ENCODE measurements at places on chromosomes 3 and 15.

DNA sequence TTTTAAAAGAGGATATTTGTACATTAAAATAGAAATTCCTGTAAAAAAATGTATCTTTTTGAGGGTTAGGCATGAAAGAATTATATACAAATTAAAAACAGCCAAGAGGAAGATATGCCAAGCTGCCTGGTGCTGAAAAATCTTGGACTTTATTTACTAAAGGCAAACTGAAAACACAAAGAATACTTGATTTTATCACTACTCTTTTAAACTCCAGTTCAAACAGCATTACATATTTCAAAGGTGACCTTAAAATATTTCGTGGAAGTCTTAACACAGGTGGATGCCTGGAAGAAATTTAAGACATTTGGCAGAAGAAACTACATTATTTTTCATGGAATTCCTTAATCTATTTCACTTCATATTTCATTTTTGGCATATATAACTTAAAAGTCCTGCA lies 101.1 kb upstream of the SLC2A2 start:
- no peak for DNase-seq

- DNase-seq = no peak
Observed at GRCh38 chr15:34271493-34271892, 46.7 kb downstream of the EMC4 start.

GRCh38 chr3:148866261-148866660 lies 1.2 kb downstream of the CPA3 start:
- DNase-seq = no peak

DNA sequence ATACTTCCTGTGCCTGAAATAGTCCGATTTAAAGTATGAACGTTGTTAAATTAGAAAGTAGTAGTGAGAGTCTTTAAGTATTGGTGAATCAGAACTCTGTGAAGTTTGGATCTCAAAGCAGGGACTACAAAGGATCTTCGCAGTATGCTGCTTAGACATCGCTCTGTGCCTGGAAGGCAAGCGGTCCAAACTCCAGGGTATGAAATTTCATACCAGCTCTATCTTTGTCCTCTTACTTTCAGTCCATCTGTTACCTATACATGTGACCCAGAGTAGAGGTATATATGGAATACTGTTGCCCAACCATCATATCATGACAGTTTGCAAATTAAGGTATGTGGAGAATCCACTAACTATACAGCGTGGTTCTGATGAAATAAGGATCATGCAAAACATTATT lies 34.5 kb downstream of the VPS8 start:
- no peak for DNase-seq

DNA sequence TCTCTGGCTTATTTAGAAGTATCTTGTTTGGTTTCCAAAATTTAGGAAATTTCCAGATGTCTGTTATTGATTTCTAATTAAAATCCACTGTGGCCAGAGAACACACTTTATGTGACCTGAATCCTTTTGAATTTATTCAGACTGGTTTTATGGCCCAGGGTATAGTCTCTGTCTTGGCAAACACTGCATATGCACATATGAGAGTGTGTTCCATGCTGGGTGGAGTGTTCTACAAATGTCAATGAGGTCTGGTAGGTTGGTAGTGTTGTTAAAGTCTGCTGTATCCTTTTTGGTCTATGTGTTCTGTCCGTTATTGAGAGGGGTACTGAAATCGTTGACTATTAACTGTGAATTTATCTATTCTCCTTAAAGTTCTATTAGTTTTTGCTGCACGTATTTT lies 30.2 kb downstream of the PGPEP1L start:
- no peak for DNase-seq

GRCh38 chr15:80689716-80690115 lies 5.4 kb upstream of the ABHD17C start:
- no peak for DNase-seq

DNA sequence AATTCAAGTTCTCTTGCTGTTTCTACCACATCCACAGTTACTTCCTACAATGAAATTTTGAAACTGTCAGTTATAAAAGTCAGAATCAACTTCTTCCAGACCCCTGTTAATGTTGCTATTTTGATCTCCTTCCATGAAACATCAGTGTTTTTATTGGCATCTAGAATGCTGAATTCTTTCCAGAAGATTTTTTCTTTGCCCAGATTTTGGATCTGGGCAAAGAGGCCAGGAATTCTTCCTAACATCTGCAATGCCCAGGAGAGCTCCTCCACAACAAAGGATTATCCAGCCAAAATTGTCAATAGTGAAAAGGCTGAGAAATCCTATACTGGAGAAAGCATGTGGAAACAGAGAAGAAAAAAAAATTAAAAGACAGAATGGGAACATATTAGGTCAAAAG lies 75.5 kb downstream of the SERPINI1 start:
- DNase-seq = no peak

DNA sequence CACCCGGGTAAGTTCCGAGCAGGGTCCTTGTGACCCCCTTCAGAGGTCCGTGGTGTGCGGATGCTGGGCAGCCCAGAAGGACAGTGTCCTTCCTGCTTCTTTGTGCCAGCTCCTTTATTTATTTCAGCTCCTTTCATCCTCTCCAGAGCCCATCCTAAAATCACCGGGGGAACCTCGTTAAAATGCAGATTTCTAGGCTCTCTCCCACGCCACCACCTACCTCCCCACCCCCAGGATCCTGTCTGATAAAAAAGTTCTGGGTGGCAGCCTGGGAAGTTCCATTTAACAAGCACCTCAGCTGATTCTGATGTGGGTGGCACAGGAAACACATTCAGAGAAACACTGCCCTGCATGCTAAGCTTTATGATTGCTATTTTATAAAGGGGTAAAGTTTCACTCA lies 12.5 kb upstream of the IGF1R start:
- DNase-seq = no peak

- DNase-seq = no peak
Observed at GRCh38 chr3:8678751-8679150, 34.2 kb upstream of the SSUH2 start.

DNA sequence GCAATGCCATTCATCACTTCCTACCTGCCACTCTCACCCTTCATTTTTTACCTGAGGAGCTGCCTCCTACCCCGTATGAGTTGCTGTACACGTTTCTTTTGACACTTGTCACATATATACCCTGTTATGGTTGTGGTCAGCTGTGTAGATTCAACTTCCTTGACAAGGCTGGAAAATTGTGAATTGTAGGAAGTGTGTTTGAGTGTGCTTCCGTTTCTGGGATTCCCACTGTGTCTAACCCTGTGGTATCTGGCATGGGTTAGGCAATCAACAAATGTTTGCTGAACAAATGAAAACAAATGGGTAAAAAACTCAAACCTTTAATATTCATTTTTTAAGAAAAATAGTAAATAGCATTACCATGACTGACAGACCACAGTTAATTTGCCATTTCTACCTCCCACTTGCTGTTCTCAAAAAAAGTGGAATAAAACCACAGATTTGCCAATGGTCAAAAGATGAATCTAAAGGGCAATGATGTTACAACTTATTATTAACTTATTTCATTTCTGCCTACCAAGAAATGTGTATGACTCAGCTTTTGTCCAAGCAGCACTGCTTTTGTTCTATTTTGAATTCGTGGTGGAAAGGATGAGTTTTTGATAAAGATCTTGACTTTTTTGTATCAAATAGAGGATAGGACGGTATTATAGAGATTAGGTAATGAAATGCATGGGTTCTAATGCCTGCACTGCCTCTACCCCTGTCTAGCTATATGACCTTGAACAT lies 404.6 kb downstream of the LPP start:
- no peak for DNase-seq

DNA sequence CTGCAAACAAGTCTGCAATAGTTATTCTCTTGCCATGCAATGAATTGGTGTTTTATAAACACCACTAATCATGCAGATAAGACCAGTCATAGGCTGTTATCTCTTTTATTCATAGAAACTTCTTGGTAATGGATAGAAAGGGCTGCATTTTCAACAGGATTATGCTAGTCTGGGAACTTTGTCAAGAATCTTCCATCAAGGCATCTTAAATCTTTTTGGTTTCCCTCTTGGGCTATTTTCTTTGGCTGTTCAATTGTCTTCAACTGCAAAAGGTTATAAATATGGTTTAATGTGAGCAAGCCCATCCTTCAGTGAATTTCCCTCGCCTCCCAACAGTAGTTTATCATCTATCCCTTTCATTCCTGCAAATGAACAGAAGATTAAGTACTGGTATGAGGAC lies 59.0 kb upstream of the MINAR1 start:
- no peak for DNase-seq

DNA sequence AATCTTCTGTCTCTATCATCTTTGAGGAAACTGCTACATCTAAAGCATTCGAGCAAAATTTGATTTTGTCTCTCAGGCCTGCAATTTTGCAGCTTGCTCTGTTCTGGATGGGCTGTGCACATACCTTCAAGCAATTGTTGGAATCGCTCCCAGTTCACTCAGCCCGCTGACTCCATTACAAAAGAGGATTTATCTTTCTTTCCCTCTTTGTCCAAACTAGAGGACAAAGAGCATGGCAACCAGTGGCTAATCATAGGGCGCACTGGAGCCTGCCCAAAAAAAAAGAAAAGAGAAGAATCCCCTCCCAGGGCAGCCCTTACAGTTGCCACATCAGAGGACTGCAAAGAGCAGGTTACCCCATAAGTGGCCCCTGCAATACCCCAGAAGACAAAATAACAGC lies 49.0 kb upstream of the DUT start:
- DNase-seq = no peak

- DNase-seq = no peak
Observed at GRCh38 chr15:81843226-81843625, 202.6 kb downstream of the MEX3B start.

GRCh38 chr3:182284793-182285192 lies 508.5 kb upstream of the ATP11B start:
- DNase-seq = no peak

DNA sequence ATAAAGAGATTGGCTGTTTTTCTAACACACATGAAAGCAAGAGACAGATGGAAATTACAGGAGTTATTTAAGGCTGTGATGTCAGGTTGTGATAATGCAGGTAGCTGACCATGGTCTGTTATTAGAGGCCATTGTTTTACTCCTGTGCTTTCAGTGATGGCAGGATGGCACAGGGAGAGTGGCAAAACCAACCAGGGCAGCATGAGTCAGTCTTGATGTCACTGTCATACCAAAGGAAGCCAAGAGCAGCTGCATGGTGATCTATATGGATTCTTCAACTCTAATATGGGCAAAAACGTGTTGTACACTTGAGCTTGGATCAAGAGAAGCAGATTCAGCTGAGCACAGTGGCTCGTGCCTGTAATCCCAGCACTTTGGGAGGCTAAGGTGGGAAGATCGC lies 91.8 kb upstream of the LMOD3 start:
- no peak for DNase-seq

- DNase-seq = no peak
Observed at GRCh38 chr3:88704338-88704737, 403.1 kb upstream of the EPHA3 start.

DNA sequence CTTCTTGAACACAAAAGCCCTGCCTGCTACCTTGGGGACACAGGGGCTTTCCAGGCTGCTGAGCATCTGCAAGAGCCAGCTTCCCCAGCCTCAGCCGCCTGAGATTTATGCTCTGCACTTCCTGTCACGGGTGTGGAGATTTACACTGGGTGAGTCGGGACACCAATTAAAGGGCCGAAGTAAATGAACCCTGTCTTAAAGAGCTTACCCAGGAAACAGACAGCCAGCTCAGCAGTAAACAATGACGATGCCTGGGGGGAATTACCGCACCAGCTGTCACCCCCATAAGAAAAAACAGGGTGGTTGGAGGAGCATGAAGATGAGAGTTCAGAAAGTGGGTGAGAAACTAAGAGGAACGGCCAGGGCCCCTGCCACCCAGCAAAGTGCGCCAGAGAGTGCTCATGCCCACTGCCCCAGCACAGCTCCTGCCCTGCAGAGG lies 37.5 kb upstream of the IQSEC1 start:
- DNase-seq = peak; percentile 79

DNA sequence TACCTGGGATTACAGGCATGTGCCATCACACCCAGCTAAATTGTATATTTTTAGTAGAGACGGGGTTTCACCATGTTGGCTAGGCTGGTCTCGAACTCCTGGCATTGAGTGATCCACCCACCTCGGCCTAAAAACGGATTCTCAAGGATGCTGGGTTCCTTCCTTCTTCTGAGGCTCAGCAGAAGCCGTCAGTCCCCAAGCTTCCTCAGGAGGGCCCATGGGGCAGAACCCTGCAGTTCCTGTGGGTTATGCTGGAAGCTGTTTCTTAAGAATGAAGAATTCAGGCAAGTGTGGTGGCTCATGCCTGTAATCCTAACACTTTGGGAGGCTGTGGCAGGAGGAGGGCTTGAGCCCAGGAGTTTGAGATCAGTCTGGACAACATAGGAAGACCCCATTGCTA lies 29.0 kb upstream of the ZNF710 start:
- DNase-seq = no peak

DNA sequence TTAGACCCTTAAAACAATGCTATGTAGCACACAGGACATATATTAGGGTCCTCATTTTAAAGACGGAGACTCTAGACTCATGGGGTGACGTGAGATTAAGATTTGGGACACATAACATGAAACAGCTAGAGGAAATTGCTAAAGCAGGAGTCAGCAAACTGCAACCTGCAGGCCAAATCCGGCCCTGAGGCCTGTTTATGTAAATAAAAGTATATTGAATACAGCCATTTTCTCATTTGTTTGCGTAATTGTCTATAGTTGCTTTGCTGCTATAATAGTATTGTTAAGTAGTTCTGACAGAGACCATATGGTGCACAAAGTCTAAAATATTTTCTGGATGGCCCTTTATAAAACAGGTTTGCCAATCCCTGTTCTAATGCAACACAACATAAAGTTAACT lies 115.5 kb downstream of the TMCO5A start:
- no peak for DNase-seq

DNA sequence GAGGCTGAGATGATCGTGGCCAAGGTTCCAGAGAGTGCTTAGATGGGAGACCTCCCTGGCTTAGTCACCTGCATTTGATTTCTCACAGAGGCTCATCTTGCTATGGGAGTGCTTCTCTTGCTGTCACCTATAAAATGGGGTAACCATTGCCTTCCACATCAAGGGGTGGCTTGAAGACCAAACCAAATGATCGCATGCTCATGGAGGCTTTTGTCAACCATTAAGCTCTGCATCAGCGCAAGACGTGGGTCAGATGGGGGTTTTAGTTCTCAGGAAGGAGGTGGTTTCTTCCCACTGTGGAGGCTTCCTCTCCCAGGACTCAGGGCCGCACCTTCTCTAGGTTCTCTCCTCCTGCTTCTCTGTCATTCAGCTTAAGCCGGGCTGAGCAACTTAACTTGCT lies 27.4 kb upstream of the NOX5 start:
- DNase-seq = no peak

GRCh38 chr3:123621186-123621849 lies 36.5 kb upstream of the HACD2 start:
- DNase-seq = no peak

- DNase-seq = no peak
Observed at GRCh38 chr15:59051873-59052861, 52.8 kb upstream of the CCNB2 start.

DNA sequence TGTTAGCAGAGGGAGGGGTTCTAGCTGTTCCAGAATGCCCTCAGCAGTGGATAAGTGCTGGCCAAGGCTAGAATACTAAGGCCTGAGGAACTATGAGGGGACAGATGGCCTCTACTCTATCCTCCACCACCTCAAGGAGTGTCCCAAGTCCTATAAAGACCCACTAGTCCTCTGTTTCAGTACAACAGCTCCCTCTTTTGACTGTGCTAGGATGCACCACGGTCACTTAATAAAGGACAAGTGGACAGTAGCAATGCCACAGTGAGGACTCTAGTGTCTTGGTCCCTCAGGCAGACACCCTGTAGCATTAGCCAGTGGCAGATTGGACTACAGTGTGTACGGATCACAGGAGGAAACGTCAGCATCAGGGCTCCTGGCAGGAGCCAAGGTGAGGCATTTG lies 171.8 kb upstream of the PROK2 start:
- DNase-seq = no peak

GRCh38 chr3:132980102-132980501 lies 58.1 kb upstream of the TMEM108 start:
- no peak for DNase-seq

GRCh38 chr3:151839313-151839631 lies 25.4 kb downstream of the AADAC start:
- DNase-seq = no peak
